ENCODE measurements at places on chromosomes 4 and X.

DNA sequence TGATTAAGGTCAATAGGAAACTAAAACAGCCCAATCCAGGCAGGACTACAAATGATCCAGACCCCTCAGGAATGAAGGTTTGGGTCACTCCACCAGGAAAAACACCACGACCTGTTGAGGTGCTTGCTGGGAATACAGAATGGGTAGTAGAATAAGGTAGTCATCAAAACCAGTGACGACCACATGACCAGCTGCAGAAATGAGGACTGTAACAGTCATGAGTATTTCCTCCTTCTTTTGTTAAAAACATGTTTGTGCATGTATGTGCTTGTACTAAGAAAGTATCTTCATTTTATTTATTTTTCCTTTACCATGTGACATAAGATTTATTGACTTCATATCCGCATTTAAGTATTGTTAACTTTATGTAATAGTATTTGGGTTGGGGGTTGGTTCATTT lies 603.5 kb upstream of the NR3C2 start:
- no peak for DNase-seq

DNA sequence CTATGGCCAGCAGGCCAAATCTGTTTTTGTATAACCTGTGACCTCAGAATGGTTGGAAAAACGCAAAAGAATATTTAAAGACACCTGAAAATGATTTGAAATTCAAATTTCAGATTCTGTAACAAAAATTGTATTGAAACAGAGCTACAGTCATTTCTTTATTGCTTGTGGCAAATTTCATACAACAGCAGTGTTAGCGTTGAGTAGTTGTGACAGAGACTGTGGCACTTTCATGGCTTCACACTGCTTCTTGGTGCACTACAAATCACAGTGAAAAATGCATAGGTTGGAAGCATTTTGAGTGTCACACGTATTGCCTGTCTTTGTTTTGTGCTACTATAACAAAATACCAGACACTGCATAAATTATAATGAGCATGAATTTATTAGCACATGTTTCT lies 12.2 kb upstream of the PARM1 start:
- no peak for DNase-seq

DNA sequence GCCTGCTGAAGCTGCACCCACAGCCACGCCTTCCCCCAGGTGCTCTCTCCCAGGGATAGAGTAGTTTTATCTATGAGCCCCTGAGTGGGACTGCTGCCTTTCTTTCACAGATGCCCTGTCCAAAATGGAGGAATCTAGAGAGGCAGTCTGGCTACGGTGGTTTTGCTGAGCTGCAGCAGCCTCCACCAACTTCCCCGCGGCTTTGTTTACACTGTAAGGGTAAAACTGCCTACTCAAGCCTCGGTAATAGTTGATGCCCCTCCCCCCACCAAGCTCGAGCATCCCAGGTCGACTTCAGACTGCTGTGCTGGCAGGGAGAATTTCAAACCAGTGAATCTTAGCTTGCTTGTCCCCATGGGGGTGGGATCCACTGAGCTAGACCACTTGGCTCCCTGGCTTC lies 84.5 kb downstream of the PRKG2 start:
- no peak for DNase-seq

GRCh38 chr4:123941306-123941705 lies 544.7 kb downstream of the SPRY1 start:
- no peak for DNase-seq

GRCh38 chr4:123446865-123447474 lies 50.4 kb downstream of the SPRY1 start:
- DNase-seq = no peak

Measured in iPS DF 6.9 (cell line).